ENCODE measurements at places on chromosomes 6 and 20.
A peak's percentile ranks its signal among the peaks of the same experiment; 100 is the strongest.

GRCh38 chr6:40720375-40720748, 133.2 kb upstream of the LRFN2 start:
- DNase-seq: no peak

DNA sequence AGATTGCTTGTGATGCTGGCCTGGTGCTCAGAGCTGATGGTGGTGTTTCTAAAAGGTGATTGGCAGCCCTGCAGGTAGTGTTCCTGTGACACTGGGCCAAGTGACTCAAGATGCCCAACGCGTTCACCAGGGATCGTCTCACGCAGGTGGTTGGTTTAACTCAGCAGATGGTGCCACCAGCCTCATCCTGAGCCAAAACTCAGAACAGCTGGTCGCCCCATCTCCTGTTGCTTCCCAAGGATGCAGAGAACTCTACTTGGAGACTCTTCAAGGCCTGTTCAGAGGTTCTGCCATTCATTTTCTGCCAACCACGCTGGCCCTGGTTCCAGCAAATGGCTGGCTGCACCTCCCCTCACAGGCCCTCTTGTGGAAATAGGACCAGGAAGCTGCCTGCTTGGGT, 394.4 kb downstream of the CDH26 start:
- no peak for DNase-seq

DNA sequence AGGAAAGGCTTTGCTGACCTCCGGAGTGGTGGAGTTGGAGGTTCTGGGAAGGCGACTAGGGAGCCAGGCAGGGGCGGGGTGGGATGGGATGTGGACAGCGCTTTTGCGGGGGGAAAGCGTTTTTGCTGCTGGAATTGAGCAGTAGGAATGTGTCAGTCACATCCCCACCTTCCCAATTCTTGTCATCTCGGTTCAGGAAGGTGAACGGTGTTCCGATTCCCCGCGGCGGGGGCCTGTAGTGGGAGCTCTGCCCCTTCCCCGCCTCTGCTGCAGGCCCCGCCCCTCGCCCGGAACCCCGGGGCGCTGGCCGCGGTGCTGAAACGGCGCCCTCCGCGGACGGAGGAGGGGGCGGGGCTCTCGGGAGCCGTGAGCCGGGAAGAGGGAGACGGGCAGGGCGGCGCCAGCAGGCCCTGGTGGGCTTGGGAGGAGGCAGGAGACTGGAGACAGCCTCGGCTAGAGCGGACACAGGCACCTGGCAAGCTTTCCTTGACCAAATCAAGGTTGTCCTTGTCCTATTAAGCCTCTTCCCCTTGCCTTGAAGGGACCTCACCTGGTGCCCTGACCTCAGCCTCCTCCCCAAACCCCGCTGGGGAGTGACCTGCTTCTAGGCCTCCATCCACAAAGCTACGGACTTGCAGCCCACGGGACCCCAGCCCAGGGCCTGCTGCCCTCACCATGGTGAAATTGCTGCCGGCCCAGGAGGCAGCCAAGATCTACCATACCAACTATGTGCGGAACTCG, at the start of gene LHFPL5:
Gene LHFPL5 (plus strand): TSS at position 357 of the 741 bp plus-strand sequence. CDS start 319 bp downstream, at position 676.
- peak; percentile 56 for DNase-seq

DNA sequence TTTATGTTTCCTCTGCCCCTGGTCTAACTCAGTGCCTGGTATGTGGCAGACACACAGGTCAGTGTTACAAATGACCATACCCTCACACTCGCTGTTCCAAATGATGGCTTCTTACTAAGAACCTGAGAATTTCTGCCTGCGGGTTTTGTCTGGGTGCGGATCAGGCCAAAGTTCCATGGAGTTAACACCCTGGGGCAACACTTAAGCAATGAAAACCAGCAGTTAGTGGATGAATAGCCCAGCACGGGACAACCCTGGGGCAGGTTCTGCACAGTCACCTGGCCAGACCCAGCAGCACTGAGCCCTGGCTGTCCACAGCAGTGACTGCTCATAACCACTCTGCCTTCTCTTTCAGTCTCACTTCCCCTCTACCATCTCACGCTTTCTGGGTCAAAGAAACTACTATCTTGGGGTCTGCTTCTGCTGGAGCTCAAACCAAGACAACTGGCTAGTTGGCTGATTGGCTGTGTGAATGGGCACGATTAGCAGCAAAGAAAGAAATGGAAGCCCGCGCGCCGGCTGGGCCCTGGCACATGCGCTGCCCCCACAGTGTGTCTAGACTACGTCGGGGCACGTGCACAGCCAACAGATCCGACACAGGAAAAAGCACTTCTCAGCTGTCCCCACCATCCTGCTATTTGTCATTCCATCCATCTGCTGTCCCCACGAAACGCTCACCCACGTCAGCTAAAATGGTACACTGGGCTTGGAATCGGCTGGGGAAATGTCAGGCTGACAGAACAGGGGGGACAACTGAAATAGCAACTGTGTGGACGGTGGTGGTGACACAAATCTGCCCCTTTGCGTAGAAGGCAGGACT, 36.6 kb downstream of the MGME1 start:
- no peak for DNase-seq

Data from CD4-positive, alpha-beta T cell (primary cell).